ENCODE measurements at places on chromosomes 3 and 15. TPM values are rescaled to one million over a fixed set of nuclear protein-coding genes. Genes with fewer than 3 reads are reported as not detected.

The ST8SIA2 gene
- 13.6 TPM for total RNA-seq

The RPUSD2 gene
- total RNA-seq: 5.0 TPM

The DNAJA4 gene
- total RNA-seq: not detected

The TUSC7 gene
- total RNA-seq: not detected

- no peak for DNase-seq
These were observed 28.9 kb downstream of the POLR2M start for GRCh38 chr15:57735431-57735830.

DNA sequence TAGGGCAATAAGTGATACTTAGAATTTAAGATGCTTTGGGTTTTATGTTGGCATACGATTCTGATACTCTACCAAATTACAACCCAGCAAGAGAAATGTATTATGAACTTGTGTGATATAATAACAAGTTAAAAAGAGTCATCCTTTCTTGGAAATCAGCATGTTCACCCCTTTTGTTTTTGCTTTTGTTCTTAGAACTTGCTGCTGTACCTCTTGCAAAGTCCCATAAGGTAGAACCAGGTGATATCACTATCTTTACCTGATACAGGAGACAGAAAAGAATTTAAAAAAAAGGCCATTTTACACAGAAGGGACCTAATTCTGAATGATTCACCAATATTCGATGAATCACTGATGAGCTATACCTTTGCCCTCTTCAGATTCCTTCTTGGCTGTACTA, 810.4 kb downstream of the FHIT start:
- no peak for DNase-seq

GRCh38 chr15:80052597-80053304, 6.7 kb upstream of the ZFAND6 start:
- no peak for DNase-seq

GRCh38 chr3:184639351-184639750, 72.5 kb downstream of the MAGEF1 start:
- DNase-seq: no peak

GRCh38 chr3:26449996-26450395, 172.6 kb upstream of the LRRC3B start:
- DNase-seq: no peak

Data from neural progenitor cell (in vitro differentiated cells).